ENCODE measurements at places on chromosomes 7 and 10.

GRCh38 chr10:124225467-124226270 lies 132.3 kb upstream of the CHST15 start:
- no peak for DNase-seq

- DNase-seq, result no peak
Measured at GRCh38 chr10:21832821-21833130, 170.8 kb downstream of the DNAJC1 start.

GRCh38 chr10:115094416-115095140 lies 1.4 kb downstream of the ATRNL1 start:
- DNase-seq, result no peak

- no peak for DNase-seq
Measured at GRCh38 chr10:93541402-93542357, 24.8 kb upstream of the FFAR4 start.

DNA sequence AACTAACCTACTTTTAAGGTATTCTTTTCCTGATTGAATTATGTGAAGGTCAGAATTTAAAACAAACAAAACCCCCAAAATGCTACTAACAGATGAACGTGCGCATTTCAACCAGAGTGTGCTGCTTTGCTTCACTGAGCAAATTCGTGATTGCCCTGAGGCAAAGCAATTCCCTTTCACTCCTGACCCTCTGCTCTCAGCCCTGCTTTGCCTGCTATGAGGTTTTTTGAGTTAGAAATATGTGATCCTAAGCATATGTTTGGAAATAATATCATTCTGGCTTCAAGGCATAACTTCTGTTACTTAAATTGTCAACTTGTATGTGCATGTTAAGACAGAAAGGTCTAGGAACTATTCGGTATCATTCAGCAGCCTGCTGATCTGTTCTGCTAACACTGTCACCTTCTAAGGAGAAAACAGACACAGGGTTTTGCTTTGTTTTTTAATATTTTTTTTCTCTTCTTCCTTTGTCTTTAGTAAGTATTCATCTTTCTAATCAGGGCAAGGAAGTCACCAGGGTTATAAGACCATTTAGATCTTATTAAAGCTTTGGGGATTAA lies 124.2 kb downstream of the GNAT3 start:
- DNase-seq, result no peak

DNA sequence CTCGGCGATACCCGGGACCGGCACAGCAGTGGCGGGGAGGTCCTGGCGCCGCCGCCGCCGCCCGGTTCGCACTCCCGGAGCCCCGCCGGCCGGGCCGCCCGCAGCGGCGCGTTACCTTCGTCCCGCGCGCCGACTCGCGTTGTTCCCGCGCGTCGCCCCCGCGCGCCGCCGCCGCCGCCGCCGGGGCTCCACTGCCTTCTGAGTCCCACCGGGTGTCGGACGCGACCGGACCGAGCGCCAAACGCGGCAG lies at the start of gene EZH2:
Gene EZH2, minus strand, starts transcription at position 243 of the 250 bp plus-strand sequence. CDS start 36,993 bp downstream, outside the sequence.
- no peak for DNase-seq

DNA sequence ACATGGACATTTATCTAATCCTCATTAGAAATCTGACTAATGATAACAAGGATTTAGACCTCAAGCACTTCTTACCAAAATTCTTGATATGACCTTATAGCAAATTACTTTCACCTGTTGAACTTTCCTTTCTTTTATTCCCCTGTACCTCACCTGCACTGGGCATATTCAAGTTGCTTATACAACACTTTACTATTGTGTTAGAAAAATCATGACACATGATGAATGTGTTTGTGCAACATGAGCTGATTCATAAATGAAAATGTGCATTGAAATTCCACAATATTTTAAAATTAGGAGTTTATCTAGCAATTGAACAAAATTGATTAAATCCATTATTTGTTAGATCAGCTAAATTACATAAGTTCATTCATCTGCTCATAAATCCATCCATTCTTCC lies 160.6 kb downstream of the CFTR start:
- no peak for DNase-seq

DNA sequence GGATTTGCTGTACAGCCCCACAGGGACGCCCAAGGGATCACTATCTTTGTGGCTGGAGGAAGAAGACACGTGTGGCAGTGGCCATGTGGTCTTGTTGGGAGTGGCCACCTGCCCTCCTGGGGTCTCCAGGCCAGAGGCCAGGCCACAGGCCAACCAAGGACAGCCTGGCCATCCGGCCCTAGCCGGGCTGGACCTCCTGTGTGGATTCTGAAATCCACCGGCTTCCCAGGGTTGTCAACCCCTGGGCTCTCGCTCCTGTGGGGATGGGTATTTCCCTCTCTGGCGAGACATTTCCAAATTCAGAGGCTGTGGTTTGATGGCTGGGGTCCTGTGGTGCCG lies 31.5 kb upstream of the CFAP46 start:
- DNase-seq, result no peak

- DNase-seq, result no peak
Measured at GRCh38 chr7:137992550-137993394, 9.1 kb downstream of the CREB3L2 start.

- DNase-seq, result peak; percentile 46
Measured at GRCh38 chr7:88337572-88337971, 30.9 kb upstream of the STEAP4 start.

- DNase-seq, result no peak
Measured at GRCh38 chr7:52369922-52370321, 665.5 kb upstream of the POM121L12 start.

GRCh38 chr7:23474829-23475575 lies 4.7 kb upstream of the IGF2BP3 start:
- DNase-seq, result no peak

DNA sequence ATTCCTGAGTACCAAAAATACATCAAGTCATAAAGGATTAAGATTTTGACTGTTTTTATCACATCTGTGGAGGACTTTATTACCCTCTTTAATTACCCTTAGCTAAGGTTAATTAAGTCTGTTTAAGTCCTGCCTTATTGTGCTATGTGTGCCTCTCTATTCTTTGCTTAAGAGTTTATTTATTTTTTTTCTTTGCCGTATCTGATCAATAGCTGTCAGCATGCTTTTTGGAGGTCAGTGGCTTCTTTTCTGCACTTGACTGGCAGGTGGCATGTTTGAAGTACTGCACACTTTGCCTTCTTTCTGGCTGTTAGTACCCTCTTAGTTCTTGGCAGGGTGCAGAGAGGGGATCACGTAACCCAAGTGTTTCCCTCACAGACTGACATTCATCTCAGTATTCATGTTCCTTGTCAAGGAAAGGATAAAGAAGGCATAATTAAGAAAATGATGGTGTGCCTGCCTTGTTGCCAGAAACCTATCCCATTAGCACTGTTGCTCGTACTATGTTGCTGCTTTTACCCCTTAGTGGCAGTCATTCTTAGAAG lies 225.8 kb downstream of the EXOC4 start:
- no peak for DNase-seq

GRCh38 chr10:47018026-47018735 lies 107.0 kb downstream of the PTPN20 start:
- no peak for DNase-seq

DNA sequence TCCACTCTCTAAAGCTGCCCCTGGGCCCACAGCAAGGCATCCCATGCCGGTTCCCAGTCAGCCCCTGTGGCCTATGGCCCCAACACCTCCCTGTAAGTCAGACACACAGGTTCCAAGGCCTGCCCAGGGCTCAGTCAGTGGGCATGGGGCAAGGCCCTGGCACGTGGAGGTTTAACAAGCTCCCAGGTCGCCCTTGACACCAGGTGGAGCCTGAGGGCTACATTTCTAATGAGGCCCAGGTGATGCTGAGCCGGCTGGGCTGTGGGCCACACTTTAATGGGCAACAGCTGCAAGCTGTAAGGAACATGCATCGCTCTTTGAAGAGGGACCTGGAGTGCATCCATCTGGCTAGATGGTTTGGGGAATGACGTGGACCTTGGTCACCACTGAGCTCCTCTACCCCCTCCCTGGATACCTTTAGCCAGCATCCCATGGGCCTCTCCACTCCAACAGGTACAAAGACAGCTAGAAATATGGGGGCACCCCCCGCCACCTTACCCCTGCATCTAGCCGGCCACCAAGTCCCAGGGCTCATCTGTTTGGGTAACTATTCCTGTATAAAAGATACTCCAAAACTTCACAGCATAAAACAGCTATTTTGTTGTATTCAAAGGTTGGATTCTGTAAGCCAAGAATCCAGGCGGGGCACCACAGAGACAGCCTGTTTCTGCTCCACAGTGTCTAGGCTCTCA lies 122.5 kb downstream of the OAT start:
- DNase-seq, result no peak

GRCh38 chr7:134042307-134042706 lies 84.8 kb upstream of the LRGUK start:
- no peak for DNase-seq

GRCh38 chr10:133336118-133336576 lies 549 bp downstream of the CALY start:
- DNase-seq, result no peak

- DNase-seq, result no peak
Measured at GRCh38 chr10:103542764-103543616, 49.5 kb downstream of the NEURL1 start.

- DNase-seq, result no peak
Measured at GRCh38 chr10:21534604-21535493, 817 bp downstream of the MLLT10 start.

DNA sequence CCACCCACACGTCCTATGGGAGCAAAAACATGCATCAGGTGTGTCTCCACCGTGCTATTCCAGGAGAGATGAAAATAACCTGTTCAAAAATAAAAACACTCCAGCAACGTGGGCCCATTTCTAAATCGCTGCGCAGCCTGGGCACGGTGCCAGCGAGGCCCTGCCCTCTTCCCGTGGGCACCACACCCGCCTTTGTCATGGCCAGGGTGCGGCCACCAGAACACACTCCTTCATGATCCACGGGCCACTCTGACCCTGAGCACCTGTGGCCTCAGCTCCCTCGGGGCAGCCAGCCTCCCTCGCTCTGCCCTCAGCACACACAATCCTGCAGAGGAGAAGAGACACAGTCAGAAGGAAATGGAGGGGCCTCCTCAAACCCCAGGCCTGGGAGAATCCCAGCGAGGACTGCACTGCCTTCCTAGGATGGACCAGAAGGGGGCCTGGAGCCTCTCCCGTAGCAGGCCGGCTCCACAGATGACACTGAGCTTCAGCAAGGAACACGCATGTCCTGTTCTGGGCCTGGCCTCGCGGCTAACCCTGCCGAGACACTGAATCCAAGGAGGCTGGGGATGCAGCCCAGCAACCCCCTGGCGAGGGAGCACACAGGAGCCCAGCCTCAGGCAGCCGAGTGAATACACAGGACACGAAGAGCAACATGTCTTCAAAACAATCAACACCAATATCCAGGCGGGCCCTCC lies 169.0 kb downstream of the MAD1L1 start:
- no peak for DNase-seq

- no peak for DNase-seq
Measured at GRCh38 chr10:20949967-20950366, 52.9 kb upstream of the NEBL start.

GRCh38 chr10:74058071-74058470 lies 60.2 kb downstream of the VCL start:
- DNase-seq, result no peak

- DNase-seq, result no peak
Measured at GRCh38 chr10:53140506-53140905, 367.9 kb upstream of the MBL2 start.

DNA sequence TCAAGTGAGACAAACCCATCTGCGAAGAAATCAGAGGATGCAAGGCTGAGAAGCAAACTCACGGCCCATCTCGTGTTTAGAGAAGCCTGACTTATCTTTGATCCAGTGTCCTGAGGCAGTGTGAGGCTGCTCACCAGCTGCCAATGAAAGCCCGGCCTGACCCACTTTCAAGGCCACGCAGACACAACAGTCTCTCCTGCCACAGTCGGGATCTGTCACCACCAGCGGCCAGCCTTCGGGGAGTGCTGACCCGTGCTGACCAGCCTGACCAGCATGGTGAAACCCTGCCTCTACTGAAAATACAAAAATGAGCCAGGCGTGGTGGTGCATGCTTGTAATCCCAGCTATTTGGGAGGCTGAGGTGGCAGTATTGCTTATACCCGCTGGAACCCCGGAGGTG lies 7.4 kb upstream of the DNAJB6 start:
- DNase-seq, result no peak

GRCh38 chr10:110822712-110823311 lies 48.9 kb upstream of the PDCD4 start:
- DNase-seq, result no peak

- no peak for DNase-seq
Measured at GRCh38 chr10:43131256-43131655, 7.0 kb upstream of the CSGALNACT2 start.

DNA sequence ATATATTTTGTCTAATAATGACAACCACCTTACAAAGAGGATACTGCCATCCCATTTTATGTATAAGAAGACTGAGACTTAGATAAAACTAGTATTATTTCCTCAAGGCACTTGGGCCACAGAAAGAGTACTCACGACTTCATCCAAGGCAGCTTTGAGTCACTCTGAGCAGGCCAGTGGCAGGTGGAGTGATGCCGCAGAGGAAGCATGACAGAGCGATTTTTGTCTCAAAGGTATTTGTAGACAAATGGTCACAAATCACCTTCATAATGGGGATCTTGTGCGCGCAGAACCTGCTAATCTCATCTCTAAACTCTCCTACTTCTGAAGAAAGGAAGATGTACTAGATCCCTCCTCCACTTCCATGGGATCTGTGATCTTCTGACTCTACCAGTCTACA lies 113.2 kb upstream of the NAMPT start:
- no peak for DNase-seq

DNA sequence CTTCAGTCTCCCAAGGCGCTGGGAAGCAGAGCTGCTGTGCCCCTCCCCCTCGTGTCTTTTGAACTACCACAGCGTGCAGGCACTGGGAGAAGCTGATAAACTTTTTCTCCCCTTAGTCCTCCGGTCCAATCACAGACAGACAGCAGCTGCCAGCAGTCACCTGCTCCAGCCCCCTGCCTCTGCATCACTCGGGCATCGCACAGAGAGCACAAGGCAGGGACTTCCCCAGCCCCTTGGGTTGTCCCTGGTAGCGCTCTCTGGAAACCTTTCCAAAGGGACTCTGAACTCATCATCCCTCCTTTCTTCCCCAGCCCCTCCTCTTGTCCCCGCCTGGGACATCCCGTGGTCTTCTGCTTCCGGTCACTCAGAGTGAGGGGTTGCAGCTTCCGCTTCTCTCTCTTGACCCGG lies 1.4 kb upstream of the NEUROG3 start:
- no peak for DNase-seq

DNA sequence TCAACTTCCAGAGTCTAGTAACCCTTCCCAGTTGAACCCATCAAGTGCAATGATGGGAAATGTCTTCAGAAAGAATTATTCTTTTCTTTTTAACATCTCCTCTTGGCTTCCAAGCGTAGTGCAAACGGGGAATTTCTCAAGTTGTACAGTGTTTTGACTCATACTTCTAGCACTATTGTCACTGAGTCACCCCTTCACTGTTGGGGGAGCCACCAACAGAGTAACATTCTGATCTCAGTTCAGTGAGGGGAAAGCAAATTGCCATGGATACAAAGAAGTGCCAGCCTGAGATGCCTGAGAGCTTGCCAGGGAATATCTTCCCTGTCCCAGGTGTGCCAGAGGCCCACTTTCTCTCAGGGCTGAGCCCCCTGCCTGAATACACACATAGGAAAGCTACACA lies 31.0 kb downstream of the CYP3A5 start:
- no peak for DNase-seq

GRCh38 chr7:130940326-130940725 lies 206.3 kb upstream of the KLF14 start:
- DNase-seq, result no peak

- DNase-seq, result no peak
Measured at GRCh38 chr10:31101123-31101522, 69.5 kb upstream of the ZNF438 start.

GRCh38 chr7:135260930-135261721 lies 27.5 kb downstream of the STRA8 start:
- no peak for DNase-seq

Data from HS-27A (cell line).